ENCODE measurements at places on chromosomes 13 and 19.

- no peak for DNase-seq
Observed at GRCh38 chr13:31965361-31966066, 66.1 kb upstream of the FRY start.

GRCh38 chr13:21895779-21896178 is 224.9 kb downstream of the FGF9 start:
- no peak for DNase-seq

GRCh38 chr13:61136093-61136492 is 279.6 kb downstream of the PCDH20 start:
- DNase-seq: no peak

DNA sequence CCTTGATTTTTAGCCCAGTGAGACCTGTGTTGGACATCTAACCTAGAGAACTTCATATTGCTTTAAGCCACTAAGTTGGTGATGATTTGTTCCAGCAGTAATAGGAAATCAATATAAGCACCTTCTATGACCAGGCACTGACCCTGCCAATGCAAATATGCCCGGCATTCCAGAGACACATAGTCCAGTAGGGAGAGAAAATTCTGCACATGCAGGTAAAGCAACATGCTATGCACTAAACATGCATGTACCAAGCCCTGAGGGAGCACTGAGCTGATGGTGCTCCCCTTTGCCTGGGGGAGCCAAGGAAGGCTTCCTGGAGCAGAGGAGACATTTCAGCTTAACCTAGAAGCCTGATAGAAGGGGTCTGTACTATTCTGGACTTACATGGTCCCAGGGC is 40.4 kb upstream of the C13orf42 start:
- DNase-seq: no peak

- DNase-seq: no peak
Observed at GRCh38 chr13:52961256-52961910, 67.2 kb upstream of the OLFM4 start.

DNA sequence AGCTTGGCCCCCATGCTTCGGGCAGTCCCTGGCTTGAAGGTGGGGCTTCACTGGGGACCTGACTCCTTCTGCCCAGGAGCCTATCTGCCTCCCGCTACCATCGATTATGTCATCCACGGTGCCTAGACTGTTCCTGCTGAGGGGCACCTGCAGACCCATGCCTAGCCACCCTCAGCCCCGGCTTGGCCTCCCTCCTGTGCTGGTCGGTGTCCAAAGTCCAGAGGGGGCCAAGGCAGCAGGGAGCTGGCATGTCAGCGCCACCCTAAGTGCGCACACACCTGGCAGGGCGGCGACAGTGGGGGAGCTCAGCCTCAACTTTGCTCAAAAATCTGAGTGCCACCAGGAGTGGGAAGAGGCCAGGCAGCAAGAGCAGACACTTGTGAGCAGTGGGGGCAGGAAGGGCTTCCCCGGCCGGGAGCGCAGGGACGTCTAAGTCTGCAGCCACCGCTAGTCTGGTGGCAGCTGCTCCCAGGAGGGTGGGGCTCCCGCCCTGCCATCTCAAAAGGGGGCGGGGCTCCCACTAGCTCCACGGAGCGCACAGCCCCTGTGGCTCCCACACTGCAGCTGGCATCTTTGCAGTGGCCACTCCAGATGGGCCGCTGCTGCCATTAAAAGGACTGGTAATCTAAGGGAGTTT is 13.5 kb upstream of the URAD start:
- DNase-seq: no peak

DNA sequence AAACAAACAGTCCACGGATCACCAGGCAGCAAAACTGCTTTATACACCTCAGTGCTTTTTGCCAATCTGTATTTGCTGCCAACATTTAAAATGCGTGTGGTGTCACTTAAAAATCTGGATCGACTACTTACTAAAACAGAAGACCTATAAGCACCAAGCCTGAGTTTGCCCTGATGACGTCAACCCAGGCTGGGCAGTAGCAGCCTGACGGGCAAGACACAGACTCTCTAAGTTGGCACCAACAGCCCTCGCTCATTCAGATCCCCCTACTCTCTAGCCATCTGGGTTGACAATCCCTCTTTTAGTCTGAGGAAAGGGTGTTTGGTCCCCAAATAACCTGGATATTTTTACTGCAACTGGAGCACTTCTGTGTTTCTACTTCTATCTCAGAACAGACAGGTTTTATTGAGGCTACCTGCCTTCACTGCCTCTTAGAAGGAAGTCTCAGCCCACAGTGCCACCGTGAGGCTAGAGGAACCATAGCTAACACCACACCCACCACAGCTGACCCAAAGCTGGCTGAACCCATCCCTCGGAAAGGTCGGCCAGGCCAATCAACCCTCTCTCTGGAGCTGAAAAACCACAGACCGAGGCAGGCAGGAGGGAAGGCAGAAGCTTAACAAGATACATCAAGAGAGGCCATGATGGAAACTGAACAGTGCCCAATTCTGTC is 6.9 kb downstream of the SUGP2 start:
- no peak for DNase-seq
